ENCODE measurements at places on chromosomes 5 and 9. TPM values are rescaled to one million over a fixed set of nuclear protein-coding genes. Genes with fewer than 3 reads are reported as not detected.

- H3K4me3 ChIP-seq, result no peak overlapping the region
- H3K36me3 ChIP-seq, result no peaks in the 10 kb centered on the region
- no peaks in the 10 kb centered on the region for H3K27me3 ChIP-seq
Measured at GRCh38 chr5:103465891-103466290, 96.7 kb downstream of the NUDT12 start.

DNA sequence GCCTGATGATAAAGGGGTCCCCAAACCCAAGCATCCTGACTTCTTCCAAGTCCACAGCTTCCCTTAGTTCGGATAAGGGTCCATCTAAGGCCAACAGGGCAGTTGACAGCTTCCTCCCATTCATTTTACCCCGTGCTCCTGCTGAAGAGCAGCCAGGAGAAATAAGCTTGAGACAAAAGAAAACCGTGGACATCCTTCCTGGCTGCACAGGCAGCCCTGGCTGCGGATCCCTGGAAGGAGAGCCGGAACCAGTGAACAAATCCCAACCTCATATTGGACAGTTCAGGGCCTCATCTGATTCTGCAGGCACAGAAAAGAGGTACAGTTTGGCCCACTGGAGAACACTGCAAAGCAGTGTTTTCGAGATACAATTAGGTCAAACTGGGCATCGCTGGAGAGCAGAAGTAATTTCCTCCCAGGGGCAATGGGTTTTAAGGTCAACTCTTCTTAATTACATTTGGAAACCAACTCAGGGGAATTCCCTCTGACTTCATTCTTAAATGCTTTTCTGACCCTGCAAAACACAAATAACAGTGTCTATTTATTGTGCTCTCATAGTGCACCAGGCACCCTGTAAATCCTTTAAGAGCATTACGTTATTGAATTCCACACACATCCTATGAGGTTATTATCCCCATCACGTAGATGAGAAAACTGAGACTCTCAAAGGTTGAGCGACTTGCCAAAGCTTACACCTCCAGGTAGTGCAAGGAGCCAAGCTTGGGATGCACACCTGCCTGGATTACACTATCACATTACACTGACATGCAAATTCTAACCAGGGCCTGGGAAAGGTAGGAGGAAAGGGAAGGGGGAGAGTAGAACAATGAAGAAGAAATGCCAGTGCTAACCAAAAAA, 21.2 kb downstream of the ADAM19 start:
- DNase-seq, result peak; percentile 53
- no peak overlapping the region for H3K4me3 ChIP-seq
- peaks cover 34% of the 10 kb centered on the region for H3K4me1 ChIP-seq
- H3K27me3 ChIP-seq, result no peaks in the 10 kb centered on the region
- H3K36me3 ChIP-seq, result 0 out of 2 replicates have a peak, but pooled peaks cover 9% of the 10 kb centered on the region
- no peak overlapping the region for H3K27ac ChIP-seq

- H3K4me3 ChIP-seq, result no peak overlapping the region
- no peaks in the 10 kb centered on the region for H3K27me3 ChIP-seq
- H3K36me3 ChIP-seq, result no peaks in the 10 kb centered on the region
- no peak for DNase-seq
- H3K4me1 ChIP-seq, result no peaks in the 10 kb centered on the region
Measured at GRCh38 chr5:81601919-81602318, 149.0 kb downstream of the SSBP2 start.

DNA sequence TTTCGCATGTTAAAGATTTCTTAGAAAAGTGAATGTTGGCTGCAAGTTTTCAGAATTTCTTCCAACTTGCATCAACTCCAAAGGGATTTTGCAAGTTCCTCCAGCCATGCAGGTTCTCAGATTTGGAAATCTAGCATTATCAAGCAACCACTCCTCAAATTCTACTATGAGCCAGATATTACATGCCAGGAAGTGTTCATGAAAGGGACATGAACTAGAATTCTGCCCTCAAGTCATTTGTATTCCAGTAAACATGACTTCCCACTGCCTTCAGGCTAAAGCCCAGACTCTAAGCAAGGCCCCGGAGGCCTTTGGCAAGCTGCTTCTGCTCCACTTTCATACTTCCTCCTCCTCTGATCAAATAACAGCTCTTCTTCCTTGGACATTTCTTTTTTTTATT, 111.3 kb upstream of the PAPPA start:
- H3K27me3 ChIP-seq, result no peaks in the 10 kb centered on the region
- DNase-seq, result no peak
- H3K4me1 ChIP-seq, result no peaks in the 10 kb centered on the region
- no peak overlapping the region for H3K4me3 ChIP-seq

DNA sequence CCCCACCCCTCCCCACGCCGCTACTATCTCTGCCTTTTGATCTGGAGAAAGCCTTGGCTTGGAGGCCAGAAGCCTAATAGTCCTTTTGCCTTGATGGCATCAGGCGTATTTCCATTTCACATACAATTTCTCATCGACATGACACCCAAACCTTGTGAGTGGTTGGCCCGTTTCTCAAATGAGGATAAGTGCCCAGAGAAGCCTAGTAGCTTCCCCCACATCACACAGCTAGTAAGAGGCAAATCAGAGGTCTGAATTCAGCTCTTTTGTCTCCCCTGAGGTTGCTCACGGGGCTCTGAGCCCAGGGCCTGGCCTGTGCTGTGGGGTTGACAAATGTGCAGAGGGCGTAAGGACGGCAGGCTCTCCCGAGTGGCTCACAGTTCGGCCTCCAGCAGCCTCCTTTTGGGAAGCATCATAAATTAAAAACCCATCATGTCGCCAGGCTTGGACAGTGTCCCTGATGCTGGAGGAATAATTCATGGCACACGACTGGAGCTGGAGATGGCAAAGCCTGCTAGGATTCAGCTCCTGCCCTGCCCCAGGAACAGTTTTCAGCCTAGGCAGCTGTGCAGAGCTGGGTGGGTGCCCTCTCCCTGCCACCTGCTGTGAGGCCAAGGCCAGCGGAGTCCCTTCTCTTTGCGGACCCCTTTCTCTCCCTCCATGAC, 263.8 kb downstream of the NSG2 start:
- H3K36me3 ChIP-seq, result no peaks in the 10 kb centered on the region
- H3K4me1 ChIP-seq, result no peaks in the 10 kb centered on the region
- DNase-seq, result no peak
- H3K27me3 ChIP-seq, result peaks cover 2% of the 10 kb centered on the region
- no peak overlapping the region for H3K27ac ChIP-seq

GRCh38 chr9:120693700-120694008, 20.6 kb downstream of the MEGF9 start:
- H3K4me1 ChIP-seq, result peaks cover 10% of the 10 kb centered on the region
- no peak for DNase-seq
- H3K27me3 ChIP-seq, result no peaks in the 10 kb centered on the region
- H3K27ac ChIP-seq, result no peak overlapping the region
- H3K36me3 ChIP-seq, result no peaks in the 10 kb centered on the region

DNA sequence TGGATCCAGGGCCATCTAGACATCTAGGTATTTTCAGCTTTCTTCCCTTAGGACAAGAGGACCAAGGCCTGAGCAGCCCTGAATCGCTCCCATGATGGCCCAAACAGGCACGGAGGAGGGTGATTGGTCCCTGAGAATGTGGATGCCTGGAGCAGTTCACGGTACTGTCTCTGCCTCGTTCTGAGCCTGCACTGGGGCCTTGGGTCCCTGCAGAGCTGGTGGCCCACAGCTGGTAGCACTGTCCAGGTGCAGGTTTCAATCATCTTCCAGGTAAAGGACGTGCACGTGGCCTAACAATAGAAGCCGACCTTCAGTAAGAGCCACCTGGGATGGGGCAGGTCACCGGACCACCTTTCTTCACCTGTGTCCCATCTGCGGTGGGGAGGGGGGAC, 19.4 kb upstream of the FCN1 start:
- H3K27me3 ChIP-seq, result no peaks in the 10 kb centered on the region
- H3K36me3 ChIP-seq, result no peaks in the 10 kb centered on the region
- peaks cover 53% of the 10 kb centered on the region for H3K4me1 ChIP-seq
- peak overlapping the region; percentile 15 for H3K4me3 ChIP-seq

DNA sequence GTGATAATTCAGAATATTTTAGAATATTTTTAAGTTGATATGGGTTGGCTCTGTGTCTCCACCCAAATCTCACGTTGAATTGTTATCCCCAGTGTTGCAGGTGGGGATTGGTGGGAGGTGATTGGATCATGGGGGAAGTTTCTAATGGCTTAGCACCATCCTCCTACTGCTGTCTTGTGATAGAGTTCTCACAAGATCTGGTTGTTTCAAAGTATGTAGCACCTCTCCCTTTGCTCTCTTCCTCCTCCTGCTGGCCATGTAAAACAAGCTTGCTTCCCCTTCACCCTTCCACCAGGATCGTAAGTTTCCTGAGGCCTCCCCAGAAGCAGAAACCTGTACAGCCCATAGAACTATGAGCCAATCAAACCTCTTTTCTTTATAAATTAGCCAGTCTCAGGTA, 214.6 kb upstream of the C9orf72 start:
- no peaks in the 10 kb centered on the region for H3K36me3 ChIP-seq
- DNase-seq, result no peak
- H3K27ac ChIP-seq, result no peak overlapping the region
- H3K4me3 ChIP-seq, result no peak overlapping the region
- H3K27me3 ChIP-seq, result no peaks in the 10 kb centered on the region

GRCh38 chr5:56052735-56053134, 58.0 kb upstream of the IL6ST start:
- H3K27me3 ChIP-seq, result no peaks in the 10 kb centered on the region
- no peak for DNase-seq
- peaks cover 18% of the 10 kb centered on the region for H3K4me1 ChIP-seq
- no peak overlapping the region for H3K27ac ChIP-seq
- H3K4me3 ChIP-seq, result no peak overlapping the region
- no peaks in the 10 kb centered on the region for H3K36me3 ChIP-seq

DNA sequence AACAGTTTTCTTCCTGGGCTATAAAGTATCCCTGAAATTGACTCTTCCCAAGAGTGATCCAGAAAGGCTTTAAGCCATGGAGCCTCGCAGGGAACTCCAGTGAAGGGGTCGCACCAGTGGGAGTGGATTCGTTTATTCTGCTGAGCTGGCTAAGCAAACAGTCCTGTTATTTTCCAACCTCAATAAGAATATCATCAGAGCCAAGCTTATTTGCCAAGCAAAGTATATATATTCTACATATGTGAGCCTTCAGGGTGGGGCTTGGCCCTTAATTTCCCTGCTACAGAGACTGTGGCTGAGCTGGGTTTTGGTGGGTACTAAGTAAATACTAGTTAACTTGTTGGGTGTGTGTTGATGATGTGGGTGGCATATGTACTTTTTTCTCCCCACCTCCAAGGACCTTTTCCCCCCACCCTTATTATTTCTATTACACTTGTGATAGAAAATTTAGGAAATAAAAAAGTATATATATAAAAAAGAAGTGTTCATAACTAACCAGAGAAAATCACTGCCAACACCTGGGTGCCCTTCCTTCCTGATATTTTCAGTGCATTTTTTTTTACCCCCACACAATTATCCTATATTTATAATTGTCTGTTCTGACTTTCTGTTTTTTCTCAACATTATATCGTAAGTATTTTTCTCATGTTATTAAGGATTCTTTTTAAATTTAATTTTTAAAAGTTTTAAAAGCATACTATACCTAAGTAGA, 5.3 kb downstream of the GSN start:
- H3K27me3 ChIP-seq, result no peaks in the 10 kb centered on the region
- no peaks in the 10 kb centered on the region for H3K36me3 ChIP-seq
- H3K4me1 ChIP-seq, result peaks cover 9% of the 10 kb centered on the region

- H3K27ac ChIP-seq, result no peak overlapping the region
- no peak overlapping the region for H3K4me3 ChIP-seq
- H3K36me3 ChIP-seq, result no peaks in the 10 kb centered on the region
- no peak for DNase-seq
Measured at GRCh38 chr5:139461698-139462097, 845 bp downstream of the ECSCR start.

GRCh38 chr5:62112689-62113228, 193.2 kb upstream of the KIF2A start:
- H3K4me3 ChIP-seq, result no peak overlapping the region
- DNase-seq, result no peak
- no peaks in the 10 kb centered on the region for H3K36me3 ChIP-seq
- no peaks in the 10 kb centered on the region for H3K4me1 ChIP-seq

DNA sequence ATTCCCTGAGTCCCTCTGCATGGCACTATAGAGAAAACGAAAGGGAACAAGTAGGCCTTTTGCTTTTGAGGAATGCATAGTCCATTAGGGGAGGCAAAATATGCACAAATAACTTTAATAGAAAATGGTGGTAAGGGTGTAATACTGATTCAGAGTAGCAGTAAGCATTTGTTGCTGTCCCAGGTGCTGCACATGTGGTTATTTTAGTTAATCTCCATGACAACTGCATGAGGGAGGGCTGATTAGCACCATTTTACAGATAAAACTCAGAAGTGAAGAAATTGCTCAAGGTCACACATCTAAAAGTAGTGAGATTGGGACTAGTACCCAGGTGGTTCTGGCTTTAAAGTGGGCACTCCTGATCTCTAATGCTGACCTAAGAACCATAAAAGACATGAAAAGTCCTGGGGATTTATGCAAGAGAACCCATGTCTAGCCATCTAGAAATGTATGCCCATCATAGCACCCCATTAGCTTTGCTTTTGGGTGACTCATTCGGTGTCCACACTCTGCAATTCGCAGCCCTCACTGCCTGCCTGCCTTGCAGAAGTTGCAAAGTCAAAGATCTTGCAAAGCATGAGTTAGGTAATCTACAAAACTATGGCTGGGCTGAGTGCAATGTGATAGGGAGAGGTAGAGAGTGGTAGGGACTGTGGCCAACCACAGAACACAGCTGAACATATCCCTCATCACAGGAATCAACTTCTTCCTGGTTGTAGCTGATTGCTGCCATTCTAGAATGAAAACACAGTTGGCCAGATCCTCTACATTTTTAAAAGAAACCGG, 195.2 kb downstream of the PTTG1 start:
- no peak for DNase-seq
- no peak overlapping the region for H3K4me3 ChIP-seq
- no peak overlapping the region for H3K27ac ChIP-seq
- H3K36me3 ChIP-seq, result no peaks in the 10 kb centered on the region

DNA sequence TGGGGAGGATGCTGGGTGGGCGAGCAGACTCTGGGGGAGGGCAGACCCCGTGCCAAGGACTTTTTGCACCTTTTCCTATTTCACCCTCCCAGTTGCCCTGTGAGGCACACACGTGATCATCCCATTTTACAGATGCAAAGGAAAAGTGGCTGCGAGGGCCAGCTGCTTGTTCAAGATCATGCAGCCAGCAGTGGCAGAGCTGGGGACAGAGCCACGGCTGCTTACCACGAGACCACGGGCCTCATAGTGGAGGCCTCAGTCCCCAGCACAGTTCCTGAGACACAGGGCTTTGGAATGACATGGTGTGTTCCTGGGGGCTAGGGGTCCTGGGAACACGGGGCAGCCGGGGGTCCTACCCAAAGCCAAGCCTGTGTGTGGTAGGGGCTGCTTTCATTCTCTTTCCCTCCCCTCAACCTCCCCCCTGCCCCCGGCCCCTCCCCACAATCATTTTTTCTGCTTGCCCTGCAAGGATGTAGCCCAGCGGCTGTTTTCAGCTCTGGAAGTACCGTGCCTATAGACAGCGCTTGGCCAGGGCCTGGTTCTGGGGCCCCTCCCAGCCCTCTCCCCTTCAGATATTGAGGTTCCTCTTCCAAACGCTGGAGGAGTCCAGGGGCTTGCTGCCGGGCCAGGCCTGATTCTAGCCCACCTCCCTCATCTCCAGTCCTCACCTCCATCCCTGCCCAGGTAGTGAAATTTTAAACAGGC, 58.5 kb upstream of the IER5L start:
- H3K27ac ChIP-seq, result no peak overlapping the region
- H3K4me1 ChIP-seq, result peaks cover 9% of the 10 kb centered on the region
- no peak for DNase-seq

The IFNA2 gene
- not detected for total RNA-seq

The SLC1A3 gene
- total RNA-seq, result 3.4 TPM

The P4HA2 gene
- total RNA-seq, result 7.9 TPM

The FUT7 gene
- 0.16 TPM for total RNA-seq

The DPYSL3 gene
- 1.4 TPM for total RNA-seq

The EGR1 gene
- total RNA-seq, result 9.0 TPM

The DMGDH gene
- total RNA-seq, result not detected

The PCDHGA5 gene
- total RNA-seq, result 0.23 TPM

Measured in GM12878 (cell line).